ENCODE measurements at places on chromosomes 4 and X. TPM values are rescaled to one million over a fixed set of nuclear protein-coding genes. Genes with fewer than 3 reads are reported as not detected.

The TMSB15A gene
- not detected for total RNA-seq

DNA sequence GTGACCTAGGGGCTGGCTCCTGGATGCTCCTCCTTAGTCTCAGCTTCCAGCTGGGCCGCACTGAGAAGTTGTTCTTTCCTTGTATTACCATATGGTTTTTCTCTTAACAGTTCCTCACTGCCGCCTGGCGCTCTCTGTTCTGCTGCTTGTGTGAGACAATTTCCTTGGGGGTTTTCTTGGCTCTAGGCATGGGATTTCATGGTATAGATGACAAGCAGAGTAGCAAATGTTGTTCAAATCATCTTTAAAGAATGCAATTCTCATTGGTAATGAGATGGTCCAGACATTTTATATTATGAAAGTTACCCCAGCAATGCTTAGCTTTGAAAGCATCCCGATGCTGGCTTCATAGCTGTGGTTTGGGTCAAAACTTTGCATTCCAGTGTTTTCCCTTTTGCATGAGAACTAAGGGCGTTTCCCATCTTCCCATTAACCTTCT lies 37.6 kb downstream of the SEPTIN11 start:
- no peaks in the 10 kb centered on the region for H3K27me3 ChIP-seq
- no peak overlapping the region for H3K27ac ChIP-seq
- no peak for DNase-seq
- H3K4me3 ChIP-seq: no peak overlapping the region
- H3K4me1 ChIP-seq: peaks cover 85% of the 10 kb centered on the region

DNA sequence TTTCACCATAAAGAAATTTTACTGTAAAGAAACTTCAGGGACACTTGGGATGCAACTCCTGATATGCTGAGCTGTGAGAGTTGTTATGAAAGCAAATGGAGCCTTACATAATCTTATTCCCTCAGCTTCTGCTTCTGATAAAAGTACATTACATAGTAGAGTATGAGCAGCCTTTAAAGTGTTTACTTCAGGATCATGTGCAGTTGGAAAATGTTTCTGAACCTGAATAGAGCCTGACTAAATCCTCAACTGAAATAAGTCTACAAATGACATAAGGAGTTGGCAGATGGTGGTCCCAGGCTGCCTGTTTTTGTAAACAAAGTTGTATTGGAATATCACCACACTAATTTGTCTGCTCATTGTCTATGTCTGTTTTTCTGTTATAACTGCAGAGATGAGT lies 19.3 kb downstream of the RASSF6 start:
- H3K27ac ChIP-seq: no peak overlapping the region
- H3K4me3 ChIP-seq: no peak overlapping the region
- no peaks in the 10 kb centered on the region for H3K27me3 ChIP-seq
- DNase-seq: no peak
- no peaks in the 10 kb centered on the region for H3K36me3 ChIP-seq
- H3K4me1 ChIP-seq: peaks cover under 1% of the 10 kb centered on the region

GRCh38 chrX:133771086-133771646 lies 214.2 kb downstream of the GPC3 start:
- H3K4me3 ChIP-seq: no peak overlapping the region
- H3K27ac ChIP-seq: no peak overlapping the region
- no peaks in the 10 kb centered on the region for H3K4me1 ChIP-seq
- no peaks in the 10 kb centered on the region for H3K27me3 ChIP-seq

- no peak for DNase-seq
- no peak overlapping the region for H3K27ac ChIP-seq
- H3K4me1 ChIP-seq: peaks cover 37% of the 10 kb centered on the region
- no peaks in the 10 kb centered on the region for H3K27me3 ChIP-seq
Observed at GRCh38 chr4:53380221-53380620, 2.8 kb downstream of the FIP1L1 start.

- no peak overlapping the region for H3K27ac ChIP-seq
- peaks cover 80% of the 10 kb centered on the region for H3K4me1 ChIP-seq
- DNase-seq: peak; percentile 79
- no peaks in the 10 kb centered on the region for H3K27me3 ChIP-seq
- H3K36me3 ChIP-seq: no peaks in the 10 kb centered on the region
- no peak overlapping the region for H3K4me3 ChIP-seq
Observed at GRCh38 chr4:15649914-15650545, 5.1 kb downstream of the FBXL5 start.

The HOPX gene
- 16.9 TPM for total RNA-seq

DNA sequence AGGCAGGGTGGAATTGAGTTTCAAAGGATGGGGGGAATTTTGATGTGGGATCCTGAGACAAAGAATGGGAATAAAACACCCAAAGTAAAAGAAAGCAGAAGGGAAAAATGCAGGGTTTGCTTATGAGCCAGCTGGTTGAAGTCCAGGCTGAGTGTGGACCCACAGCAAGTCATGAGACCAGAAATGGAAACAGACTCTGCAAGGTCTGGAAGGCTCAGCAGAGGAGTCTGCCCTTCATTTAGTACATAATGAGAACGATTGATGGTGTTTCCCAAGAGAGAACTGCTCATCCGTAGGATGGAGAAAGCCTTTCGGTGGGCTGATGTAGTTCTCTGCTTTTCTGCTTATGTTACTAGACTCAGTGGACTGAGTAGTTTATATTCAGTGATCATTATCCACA lies 259.1 kb downstream of the C4orf33 start:
- no peaks in the 10 kb centered on the region for H3K27me3 ChIP-seq
- DNase-seq: no peak
- no peak overlapping the region for H3K4me3 ChIP-seq
- H3K27ac ChIP-seq: no peak overlapping the region

The PPP2R2C gene
- not detected for total RNA-seq

The NAT8L gene
- total RNA-seq: not detected

- no peak overlapping the region for H3K27ac ChIP-seq
- H3K36me3 ChIP-seq: no peaks in the 10 kb centered on the region
- no peaks in the 10 kb centered on the region for H3K4me1 ChIP-seq
- H3K27me3 ChIP-seq: no peaks in the 10 kb centered on the region
- no peak overlapping the region for H3K4me3 ChIP-seq
Observed at GRCh38 chr4:79611026-79611425, 203.0 kb upstream of the GK2 start.

DNA sequence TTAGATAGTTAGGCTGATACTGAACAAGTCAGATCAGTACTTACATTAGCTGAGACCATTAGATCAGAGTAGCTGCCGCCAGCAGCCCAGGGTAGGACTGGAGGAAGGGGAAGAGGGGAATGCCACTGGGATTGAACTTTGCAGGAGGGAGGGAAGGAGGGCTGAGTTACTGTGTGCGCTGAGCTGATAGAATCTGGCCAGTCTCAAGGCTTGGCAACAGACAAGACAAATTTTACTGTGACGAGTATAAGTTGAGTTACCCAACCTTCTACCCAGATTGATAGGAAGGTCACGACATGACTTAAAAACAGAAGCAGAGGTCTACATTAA lies 372.1 kb downstream of the OPHN1 start:
- H3K27me3 ChIP-seq: no peaks in the 10 kb centered on the region
- no peaks in the 10 kb centered on the region for H3K36me3 ChIP-seq
- no peak for DNase-seq
- no peak overlapping the region for H3K4me3 ChIP-seq
- no peaks in the 10 kb centered on the region for H3K4me1 ChIP-seq

The SSX4B gene
- total RNA-seq: not detected

Measured in CD4-positive, alpha-beta memory T cell (primary cell).